ENCODE measurements at places on chromosomes 1 and 21.

GRCh38 chr1:205936311-205936710 lies 6.9 kb downstream of the SLC26A9 start:
- no peak for DNase-seq

GRCh38 chr1:244576259-244576892 lies 76.5 kb upstream of the DESI2 start:
- no peak for DNase-seq

DNA sequence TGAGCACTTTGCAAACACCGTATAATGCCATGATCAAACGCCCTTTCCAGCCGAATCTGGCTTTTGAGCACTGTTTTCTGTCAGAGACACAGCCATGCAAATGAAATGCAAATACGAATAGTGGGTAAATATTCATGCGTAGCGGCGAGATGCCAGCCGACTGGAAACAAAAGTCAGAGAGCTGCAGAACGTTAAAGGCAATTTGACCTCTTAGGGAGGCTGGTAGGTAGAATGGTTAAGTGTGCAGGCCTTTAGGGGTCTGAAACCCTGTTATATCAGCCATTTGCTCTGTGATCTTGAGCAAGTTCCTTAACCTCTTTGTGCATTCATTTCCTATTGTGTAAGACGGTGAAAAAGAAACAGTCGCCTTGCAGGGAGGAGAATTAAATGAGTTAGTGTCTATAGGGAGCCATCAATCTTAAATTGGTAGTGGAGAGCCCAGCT lies 6.5 kb upstream of the SDHB start:
- no peak for DNase-seq

DNA sequence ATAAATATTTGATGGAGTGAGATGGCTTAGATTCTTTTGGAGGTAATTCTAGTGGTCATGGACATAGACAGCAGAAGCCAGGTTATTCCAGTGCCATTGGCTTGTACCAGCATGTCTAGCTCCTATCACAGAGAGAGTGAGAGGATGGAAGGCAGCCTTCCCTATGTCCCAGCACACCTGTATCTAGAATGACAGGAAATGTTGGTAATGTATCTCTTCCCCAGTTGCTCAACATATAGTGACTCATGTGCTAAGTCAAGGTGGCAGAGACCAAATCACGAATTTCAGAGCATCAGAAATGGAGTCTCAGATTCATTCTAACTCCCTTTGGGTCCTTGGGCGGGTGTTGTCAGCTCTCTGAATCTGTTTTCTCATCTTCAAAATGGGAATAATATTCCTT lies 28.4 kb downstream of the METTL13 start:
- DNase-seq: no peak

- DNase-seq: no peak
These were observed 84.0 kb upstream of the PALMD start for GRCh38 chr1:99561952-99562351.
